ENCODE measurements at places on chromosomes 11 and 22.

GRCh38 chr11:2120359-2121100 lies 18.7 kb downstream of the IGF2 start:
- no peak for DNase-seq

- no peak for DNase-seq
Observed at GRCh38 chr11:45050111-45050510, 96.3 kb upstream of the PRDM11 start.

DNA sequence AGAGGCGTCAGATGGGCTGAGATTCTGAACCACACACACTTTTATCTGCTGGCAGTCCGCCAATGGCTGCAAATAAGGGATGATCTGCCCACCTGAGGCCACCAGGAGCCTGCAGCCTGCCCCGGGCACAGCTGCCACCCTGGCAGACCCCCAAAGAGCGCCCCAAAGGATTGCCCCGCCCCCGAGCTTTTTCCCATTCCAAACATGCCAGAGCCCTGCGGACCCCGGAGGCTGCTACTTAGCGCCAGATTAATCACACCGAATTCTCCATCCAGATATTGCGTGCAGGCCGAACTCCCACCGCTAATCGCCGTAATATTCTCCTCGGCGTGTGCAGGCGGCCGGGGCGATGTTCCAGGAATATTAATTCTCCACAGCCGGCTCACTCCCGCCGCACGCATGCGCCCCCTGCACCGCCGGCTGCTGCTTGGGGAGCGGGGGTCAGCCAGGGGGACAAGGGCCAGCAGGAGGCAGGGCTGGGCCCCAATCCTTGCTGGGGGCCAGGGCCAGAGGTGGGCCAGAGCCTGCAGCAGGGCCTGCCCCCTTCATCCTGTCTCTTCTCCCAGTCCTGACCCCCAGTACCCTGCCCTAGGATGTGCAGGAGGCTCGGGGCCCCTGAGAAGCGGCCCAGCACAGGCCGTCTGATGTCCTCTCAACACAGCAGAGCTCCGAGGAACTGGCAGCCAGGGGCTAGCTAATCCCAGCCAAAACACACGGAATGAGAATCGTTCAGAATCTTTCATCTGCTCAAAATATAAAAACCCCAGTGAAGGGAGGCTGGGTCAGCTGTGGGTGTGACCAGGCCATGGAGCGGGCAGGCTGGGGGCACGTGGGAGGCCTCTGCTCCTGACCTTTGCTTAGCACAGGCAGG lies 19.5 kb upstream of the TCF20 start:
- DNase-seq, result no peak

DNA sequence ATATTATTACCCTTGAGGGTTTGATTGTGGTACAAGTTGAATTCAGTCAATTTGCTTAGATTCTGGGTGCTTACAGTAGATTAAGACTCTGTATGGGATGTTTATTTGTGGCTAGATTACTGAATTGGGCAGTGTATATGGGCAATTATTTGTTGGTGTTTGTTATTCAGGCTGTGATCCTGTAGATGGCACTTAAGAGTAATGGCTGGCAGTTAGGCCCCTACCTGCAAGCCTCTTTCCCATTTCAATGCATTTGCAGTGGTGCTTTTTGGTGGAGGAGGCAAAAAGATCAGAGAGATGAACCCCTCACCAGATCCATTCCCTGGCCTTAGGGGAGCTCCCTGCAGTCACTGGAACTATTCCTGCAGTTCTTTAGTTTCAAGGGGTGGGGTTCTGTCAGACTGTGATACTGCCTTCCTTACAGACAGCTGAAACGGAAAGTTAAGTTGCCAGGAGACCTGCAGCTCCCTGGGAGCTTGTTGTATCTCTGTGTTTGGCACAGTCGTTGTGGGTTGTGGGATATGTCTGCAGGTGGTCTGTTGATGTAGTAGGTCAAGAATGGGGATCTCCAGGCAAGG lies 199.5 kb downstream of the AASDHPPT start:
- DNase-seq, result no peak

- no peak for DNase-seq
Observed at GRCh38 chr11:94669023-94669422, 99.1 kb upstream of the AMOTL1 start.

All from GM20000 (cell line).